Kidney tubule cell (primary cell): ENCODE measurements at places on chromosomes 1 and 21.

GRCh38 chr1:101285922-101286570 lies 49.2 kb downstream of the S1PR1 start:
- DNase-seq, result no peak

GRCh38 chr1:206835186-206835585 lies 30.2 kb upstream of the IL20 start:
- DNase-seq, result no peak

- peak; percentile 59 for DNase-seq
These were observed 61.2 kb downstream of the AK4 start for GRCh38 chr1:65209005-65209885.

- no peak for DNase-seq
These were observed 19.0 kb downstream of the BTG2 start for GRCh38 chr1:203324105-203325025.
